ENCODE measurements at places on chromosomes 1 and 21. TPM values are rescaled to one million over a fixed set of nuclear protein-coding genes. Genes with fewer than 3 reads are reported as not detected.

- DNase-seq, result no peak
- no peaks in the 10 kb centered on the region for H3K4me1 ChIP-seq
- H3K36me3 ChIP-seq, result no peaks in the 10 kb centered on the region
- no peak overlapping the region for H3K4me3 ChIP-seq
- H3K27me3 ChIP-seq, result no peaks in the 10 kb centered on the region
Observed at GRCh38 chr1:30160999-30161689, 562.2 kb downstream of the MATN1 start.

- H3K27me3 ChIP-seq, result no peaks in the 10 kb centered on the region
- H3K27ac ChIP-seq, result no peak overlapping the region
- H3K36me3 ChIP-seq, result no peaks in the 10 kb centered on the region
- H3K4me3 ChIP-seq, result no peak overlapping the region
Observed at GRCh38 chr21:45019076-45019886, 55.1 kb upstream of the ADARB1 start.

- H3K27me3 ChIP-seq, result no peaks in the 10 kb centered on the region
- H3K27ac ChIP-seq, result no peak overlapping the region
- no peaks in the 10 kb centered on the region for H3K36me3 ChIP-seq
- no peaks in the 10 kb centered on the region for H3K4me1 ChIP-seq
- DNase-seq, result no peak
Observed at GRCh38 chr21:46113497-46114176, 15.7 kb downstream of the COL6A2 start.

DNA sequence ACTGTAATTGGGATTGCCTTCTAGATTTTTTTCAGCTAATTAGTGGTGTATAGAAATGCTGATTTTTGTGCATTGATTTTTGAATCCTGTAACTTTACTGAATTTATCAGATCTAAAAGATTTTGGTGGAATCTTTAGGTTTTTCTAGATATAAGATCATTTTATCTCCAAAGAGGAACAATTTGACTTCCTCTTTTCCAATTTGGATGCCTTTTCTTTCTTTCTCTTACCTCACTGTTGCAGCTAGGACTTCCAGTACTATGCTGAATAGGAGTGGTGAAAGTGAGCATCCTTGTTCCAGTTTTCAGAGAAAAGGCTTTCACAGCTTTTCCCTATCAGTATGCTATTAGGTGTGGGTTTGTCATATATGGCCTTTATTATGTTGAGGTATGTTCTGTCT lies 53.6 kb downstream of the TESK2 start:
- no peaks in the 10 kb centered on the region for H3K36me3 ChIP-seq
- no peak for DNase-seq
- H3K4me3 ChIP-seq, result no peak overlapping the region
- H3K27ac ChIP-seq, result no peak overlapping the region

The AVPR1B gene
- not detected for total RNA-seq

- H3K27me3 ChIP-seq, result no peaks in the 10 kb centered on the region
- H3K27ac ChIP-seq, result no peak overlapping the region
- DNase-seq, result no peak
- no peaks in the 10 kb centered on the region for H3K4me1 ChIP-seq
- no peak overlapping the region for H3K4me3 ChIP-seq
- H3K36me3 ChIP-seq, result no peaks in the 10 kb centered on the region
Observed at GRCh38 chr1:166693673-166694297, 145.5 kb upstream of the POGK start.

DNA sequence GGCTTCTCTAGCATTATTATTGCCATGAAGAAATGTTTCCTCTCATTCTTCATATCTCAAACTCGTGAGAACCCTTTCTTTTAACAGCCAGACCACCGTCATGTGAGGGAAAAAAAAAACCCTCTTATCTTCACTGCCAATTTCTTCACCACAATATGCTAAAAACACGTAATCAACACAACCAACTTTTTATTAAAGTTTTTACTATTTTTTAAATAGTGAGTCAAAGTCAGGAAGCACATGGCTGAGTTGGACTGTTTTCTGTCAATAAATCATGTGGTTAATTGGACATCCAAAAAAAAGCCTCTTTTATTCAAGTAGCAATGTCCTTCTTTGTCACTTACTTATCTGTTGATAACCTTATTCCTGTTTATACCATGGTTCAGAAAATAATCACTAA lies 55.9 kb upstream of the SAMD13 start:
- peak overlapping the region; percentile 58 for H3K27ac ChIP-seq
- no peaks in the 10 kb centered on the region for H3K36me3 ChIP-seq
